Uterus (tissue), 4 donors: ENCODE measurements at places on chromosomes 4 and X. TPM values are rescaled to one million over a fixed set of nuclear protein-coding genes. Genes with fewer than 3 reads are reported as not detected.

The ZMAT1 gene
- total RNA-seq: 15.7 TPM

DNA sequence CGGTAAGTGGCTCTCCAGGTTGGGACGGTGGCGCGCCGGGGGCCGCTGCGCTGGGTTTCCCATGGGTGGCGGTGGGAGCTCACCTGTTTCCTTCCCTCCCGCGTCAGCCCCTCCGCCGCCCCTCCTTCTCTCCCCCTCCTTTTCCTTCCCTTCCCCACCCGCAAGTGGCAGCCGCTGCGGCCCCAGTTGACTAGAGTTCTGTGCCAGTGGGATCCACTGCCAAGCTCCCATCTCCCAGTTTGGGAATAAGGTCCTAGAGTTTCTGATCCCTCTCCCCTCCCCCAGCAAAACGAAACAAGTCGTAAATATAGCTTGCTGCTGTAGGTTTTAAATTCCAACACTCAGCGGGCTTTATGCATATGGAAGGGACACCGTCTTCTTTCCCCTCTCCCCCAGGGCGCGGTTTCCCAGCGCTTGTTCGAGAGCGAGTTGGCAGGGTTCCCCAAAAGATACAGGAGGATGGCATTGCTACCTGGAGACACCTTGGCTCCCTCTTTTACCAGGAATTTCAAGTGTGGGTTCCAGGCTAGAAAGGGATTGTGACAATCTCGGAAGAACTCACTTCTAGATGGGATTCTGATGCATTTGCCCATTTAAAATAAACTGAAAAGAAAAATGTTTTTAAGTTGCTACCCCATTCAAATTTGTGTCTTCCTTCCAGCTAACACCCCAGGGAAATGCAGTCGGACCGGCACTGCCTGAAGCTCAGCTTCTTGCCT is 1.2 kb downstream of the TLL1 start:
- DNase-seq: no peak

- no peak for DNase-seq
Measured at GRCh38 chrX:119693996-119694451, 1.1 kb upstream of the SEPTIN6 start.

DNA sequence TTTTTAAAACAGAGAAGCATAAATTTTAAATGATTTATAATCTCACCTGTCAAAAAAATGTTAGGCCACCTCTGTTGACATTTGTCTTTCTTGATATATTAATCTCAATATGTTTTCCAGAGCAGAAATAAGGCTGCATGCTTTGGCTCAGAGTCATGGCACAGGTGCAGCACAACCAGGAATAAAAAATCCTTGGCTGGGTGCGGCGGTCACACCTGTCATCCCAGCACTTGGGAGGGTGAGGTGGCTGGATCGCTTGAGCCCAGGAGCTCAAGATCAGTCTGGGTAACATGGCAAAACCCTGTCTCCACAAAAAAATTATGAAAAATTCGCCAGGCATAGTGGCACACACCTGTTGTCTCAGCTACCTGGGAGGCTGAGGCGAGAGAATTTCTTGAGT is 18.1 kb downstream of the CPLX1 start:
- no peak for DNase-seq

DNA sequence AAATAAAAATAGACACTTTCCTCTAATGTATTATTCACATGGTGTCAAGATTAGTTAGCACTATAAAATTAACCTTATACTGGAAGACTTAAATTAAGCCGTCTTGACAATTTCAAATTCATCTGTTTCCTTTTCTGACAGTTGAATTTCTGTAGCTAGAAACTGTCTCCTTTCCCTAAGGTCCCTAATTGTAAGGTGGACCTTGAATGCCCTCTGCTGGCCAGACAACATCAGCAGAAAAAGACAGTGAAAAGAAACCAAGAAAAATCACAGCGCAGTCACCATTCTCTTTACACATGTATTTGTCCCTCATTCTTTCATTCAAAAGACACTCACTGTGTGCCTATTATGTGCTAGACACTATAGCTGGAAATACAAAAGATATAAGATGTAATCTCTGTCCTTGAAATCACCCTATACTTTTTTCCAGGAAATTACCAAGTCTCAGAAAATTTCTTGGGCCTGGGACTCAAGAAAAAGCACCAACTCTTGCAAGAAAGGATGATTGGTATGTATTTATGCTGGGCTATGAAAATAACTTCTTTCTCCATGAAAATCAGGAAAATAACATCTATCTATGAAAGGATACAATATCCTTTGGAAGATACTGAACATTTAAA is 32.7 kb upstream of the AMBN start:
- DNase-seq: peak; percentile 21

GRCh38 chr4:109745830-109746229 is 16.0 kb upstream of the PLA2G12A start:
- DNase-seq: no peak

DNA sequence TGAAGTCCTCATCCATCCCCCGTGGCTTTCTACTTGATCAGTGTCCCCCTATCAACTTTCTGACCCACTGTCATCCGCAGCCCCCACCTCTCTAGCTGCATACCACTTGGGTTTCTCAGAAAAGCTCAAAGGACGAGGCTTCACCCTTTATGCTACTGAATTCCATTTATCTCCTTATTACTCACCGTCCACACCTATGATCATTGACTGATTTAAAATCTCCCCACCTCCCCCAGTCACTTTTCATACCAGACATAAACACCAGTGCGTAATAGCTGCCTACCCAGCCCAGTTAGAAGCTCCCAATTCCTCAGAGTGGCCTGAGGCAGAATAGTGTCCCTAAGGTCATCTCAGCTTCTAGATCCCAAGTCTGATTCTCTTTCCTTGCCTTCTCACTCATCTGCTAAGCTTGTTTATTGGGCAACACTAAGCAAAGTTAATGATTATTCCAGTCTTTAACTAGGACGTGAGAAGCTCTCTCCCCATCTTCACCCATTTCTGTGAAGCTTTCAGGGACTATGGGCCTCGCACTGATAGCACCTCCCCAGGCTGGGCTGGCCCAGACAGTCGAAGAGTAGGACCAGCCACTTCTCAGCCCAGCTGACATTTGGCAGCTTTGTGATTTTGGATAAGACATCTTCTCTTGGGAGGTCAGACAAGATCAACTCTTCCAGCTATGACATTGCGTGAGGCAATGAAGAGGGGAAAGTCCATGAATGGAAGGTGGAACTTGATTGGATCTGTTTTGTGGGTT is 7.2 kb upstream of the DDX60L start:
- no peak for DNase-seq

DNA sequence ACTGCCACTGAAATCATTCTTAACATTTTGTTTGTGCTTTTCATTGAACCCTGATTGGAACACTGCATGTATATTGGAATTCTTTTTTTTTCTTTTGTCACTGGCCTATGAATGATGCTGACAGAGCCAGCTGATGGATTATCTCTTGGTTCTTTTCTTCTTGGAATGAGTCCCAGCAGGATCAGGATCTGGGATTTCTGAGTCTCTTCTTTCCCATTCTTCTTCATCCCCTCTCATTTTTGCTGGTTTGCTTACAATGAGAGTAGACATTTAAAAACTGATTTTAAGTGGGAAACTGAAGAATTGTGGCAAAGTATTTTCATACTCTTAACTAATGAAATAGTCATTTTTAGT is 9.0 kb downstream of the DCUN1D4 start:
- no peak for DNase-seq

The FATE1 gene
- total RNA-seq: not detected

GRCh38 chr4:52248820-52249219 is 197.7 kb downstream of the SPATA18 start:
- no peak for DNase-seq

- DNase-seq: no peak
Measured at GRCh38 chrX:139179592-139179991, 350.9 kb upstream of the F9 start.
